ENCODE measurements at places on chromosomes 16 and 17. TPM values are rescaled to one million over a fixed set of nuclear protein-coding genes. Genes with fewer than 3 reads are reported as not detected.

ATP2A1 gene
- not detected for polyA plus RNA-seq

CCR7 gene
- 1,350 TPM for polyA plus RNA-seq

LDHD gene
- 0.51 TPM for polyA plus RNA-seq

KRT39 gene
- polyA plus RNA-seq, result not detected

LCAT gene
- polyA plus RNA-seq, result 0.33 TPM

PLLP gene
- polyA plus RNA-seq, result 10.0 TPM

MT1M gene
- polyA plus RNA-seq, result not detected

SLC38A8 gene
- polyA plus RNA-seq, result not detected

TBC1D26 gene
- polyA plus RNA-seq, result not detected
